SK-N-MC (cell line): ENCODE measurements at places on chromosomes 7 and 10.

GRCh38 chr7:50679218-50680007, 103.3 kb downstream of the GRB10 start:
- DNase-seq: no peak

- DNase-seq: no peak
Measured at GRCh38 chr7:30797176-30798040, 26.2 kb downstream of the MINDY4 start.

- no peak for DNase-seq
Measured at GRCh38 chr10:77408259-77408658, 229.3 kb downstream of the KCNMA1 start.

- DNase-seq: no peak
Measured at GRCh38 chr7:43044511-43044910, 67.9 kb upstream of the HECW1 start.

DNA sequence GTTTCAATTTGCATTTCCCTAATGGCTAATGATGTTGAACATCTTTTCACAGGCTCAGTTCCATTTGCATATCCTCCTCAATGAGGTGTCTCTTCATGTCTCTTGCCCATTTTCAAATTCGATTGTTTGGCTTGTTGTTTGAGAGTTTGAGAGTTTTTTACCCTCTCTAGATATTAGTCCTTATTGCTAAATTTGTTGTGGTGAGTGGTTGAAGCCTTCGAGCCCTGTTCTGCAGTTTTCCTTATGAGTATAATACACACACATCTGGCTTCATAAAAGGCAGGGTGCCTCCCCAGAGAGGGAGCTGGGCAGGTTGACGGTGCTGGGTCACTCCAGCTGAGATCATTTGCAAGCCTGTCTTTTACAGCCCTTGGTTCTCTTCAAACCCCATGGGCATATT, 65.1 kb downstream of the RGS10 start:
- DNase-seq: no peak
